Nucleus accumbens (tissue), 56 donors: ENCODE measurements at places on chromosomes 7 and 10.

- DNase-seq, result no peak
These were observed 549.1 kb downstream of the NXPH1 start for GRCh38 chr7:8982338-8982992.

DNA sequence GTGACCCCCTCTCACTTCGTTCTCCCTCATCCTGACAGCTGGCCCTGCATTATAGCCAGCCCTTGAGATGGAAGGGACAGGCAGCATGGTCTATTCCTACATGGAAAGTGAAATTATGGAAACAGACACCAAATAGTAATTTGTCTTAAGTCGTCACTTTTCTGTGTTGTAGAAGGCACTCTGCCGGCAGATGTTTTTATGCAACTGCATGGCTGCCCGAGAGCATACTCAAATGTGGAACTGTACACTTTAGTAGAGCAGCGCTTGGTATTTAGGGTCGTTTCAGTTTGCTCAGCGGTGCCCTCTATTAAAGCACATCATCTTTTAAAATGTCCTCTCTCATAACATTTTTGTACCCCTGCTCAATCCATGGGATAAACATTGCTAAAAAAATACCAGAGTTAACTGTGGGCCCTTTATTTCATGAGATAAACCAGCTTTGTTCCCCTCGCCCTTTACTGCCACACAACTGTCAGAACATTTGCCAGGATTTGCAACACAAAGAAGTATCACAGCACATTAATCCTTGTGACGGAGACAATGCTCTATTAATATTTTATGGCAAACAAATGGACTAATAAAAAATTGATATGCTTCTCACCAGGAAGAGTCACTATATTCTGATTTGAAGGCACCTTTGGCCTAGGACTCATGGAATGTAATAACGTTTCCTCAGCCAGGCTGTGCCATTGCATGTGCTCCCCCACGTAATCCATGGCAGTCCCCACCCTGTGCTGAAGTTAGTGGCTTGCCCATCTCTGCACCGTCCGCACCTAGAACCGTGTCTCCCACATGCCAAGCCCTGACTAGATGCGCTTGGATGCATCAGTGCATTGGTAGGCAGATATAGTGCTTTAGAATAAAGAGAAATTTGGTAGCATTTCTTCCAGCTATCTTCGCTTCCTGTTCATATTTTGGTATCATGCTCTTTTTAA, 221.3 kb downstream of the PAXIP1 start:
- peak; percentile 63 for DNase-seq

GRCh38 chr10:119491966-119492757, 50.4 kb downstream of the RGS10 start:
- DNase-seq, result no peak

DNA sequence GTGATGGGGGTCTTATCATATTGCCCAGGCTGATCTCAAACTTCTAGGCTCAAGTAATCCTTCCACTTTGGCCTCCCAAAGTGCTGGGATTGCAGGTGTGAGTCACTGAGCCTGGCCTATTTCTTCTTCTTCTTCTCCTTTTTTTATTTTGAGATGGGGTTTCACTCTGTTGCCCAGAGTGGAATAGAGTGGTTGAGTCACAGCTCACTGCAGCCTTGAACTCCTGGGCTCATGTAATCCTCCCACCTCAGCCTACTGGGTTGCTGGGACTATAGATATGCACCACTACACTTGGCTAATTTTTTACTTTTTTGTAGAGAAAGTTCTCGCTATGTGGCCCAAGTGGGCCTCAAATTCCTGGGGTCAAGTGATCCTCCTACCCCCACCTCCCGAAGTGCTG, 124.3 kb downstream of the SKIDA1 start:
- no peak for DNase-seq

- DNase-seq, result peak; percentile 72
These were observed 41.8 kb downstream of the ZCCHC24 start for GRCh38 chr10:79403441-79404230.

GRCh38 chr7:12518920-12519681, 51.4 kb upstream of the SCIN start:
- no peak for DNase-seq

DNA sequence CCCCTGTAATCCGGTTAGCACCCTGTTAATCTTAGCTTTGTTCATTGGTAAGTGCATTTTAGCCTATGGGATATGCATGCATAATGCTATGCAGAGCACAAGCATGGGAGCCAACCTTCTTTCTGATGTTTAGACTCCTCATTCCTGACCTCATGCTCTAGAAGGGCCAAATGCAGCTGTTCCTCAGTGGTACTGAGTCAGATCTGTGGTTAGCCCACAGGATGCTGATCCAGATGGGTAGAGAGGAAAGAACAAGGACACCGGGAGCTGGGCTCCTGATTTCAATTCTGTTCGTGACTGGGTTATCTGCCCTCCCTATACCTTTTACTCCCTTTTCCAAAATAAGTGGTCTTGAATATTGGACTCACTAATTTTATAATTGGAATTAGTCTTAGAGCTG, 31.7 kb upstream of the C10orf90 start:
- no peak for DNase-seq

DNA sequence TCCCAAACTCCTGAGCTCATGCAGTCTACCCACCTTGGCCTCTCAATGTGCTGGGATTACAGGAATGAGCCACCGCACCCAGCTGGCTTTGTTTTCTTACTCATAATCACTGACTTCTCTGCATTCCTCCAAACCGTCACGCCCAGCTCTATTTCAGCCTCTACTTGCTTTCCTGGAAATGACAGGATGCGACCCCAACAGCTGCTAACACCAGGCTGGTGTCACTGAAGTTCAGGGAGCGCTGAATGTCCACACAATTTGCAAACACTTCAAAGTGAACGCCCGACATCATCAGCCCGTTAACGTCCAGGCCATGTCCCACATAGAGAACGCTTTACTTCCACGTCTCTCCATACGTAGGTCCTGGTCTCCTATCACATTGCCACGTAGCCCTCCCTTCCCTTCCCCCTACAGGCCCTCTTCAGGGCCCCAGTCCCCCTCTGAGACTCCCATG, 12.8 kb upstream of the PROSER2 start:
- no peak for DNase-seq

DNA sequence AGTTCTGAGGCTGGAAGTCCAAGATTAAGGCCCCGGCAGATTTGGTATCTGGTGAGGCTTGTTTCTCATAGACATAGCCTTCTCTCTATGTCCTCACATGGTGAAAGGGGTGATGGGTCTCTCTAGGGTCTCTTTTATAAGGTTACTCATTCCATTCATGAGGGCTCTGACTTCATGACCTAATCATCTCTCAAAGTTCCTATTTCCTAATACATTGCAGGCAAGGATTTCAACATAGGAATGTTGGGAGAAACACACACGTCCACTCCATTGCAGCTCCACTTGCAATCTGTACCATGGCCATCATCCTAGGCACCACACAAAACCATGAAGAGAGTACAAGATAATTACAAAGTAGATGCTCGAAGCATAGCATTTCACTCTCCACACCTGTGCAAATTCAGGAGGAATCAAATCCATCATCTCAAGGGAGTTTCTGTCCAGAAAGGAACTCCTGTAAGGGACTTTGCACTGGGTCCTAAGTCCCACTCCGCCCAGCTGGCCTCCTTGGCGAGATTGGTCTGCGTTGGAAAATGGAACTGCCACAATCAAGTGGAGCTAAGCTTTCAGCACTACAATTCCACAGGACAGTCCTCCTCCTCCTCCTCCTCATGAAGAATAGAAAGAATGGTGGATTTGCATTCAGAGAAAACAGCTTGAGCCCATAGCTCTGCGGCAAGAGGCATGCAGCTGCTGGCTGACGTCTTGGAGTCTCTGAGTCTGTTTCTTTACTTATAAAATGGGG, 8.8 kb downstream of the DDC start:
- no peak for DNase-seq

- no peak for DNase-seq
These were observed 73.2 kb downstream of the POT1 start for GRCh38 chr7:124856299-124856888.

DNA sequence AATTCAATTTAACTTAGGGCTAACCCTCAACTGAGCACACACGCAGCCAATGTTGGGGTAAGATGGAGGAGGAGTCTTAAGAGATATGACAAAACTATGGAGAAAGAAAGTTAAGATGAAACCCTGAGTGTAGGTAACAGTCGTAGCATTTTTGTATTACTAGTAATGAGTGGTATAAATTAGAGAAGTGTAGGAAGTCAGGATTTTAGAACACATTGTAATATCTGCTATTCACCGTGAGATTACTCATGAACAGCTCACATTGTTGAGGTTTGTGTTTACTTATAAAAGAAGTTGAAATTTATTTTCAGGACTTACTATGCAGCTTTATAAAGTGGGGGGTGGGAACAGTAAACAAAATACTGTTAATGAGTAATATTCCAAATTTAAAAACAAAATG, 107.2 kb downstream of the ARHGAP21 start:
- no peak for DNase-seq

- no peak for DNase-seq
These were observed 1.3 kb upstream of the EIF3B start for GRCh38 chr7:2353113-2353935.

- no peak for DNase-seq
These were observed 9.4 kb upstream of the NRG3 start for GRCh38 chr10:81865581-81865980.

GRCh38 chr10:78783753-78784152, 285.0 kb upstream of the ZMIZ1 start:
- no peak for DNase-seq

DNA sequence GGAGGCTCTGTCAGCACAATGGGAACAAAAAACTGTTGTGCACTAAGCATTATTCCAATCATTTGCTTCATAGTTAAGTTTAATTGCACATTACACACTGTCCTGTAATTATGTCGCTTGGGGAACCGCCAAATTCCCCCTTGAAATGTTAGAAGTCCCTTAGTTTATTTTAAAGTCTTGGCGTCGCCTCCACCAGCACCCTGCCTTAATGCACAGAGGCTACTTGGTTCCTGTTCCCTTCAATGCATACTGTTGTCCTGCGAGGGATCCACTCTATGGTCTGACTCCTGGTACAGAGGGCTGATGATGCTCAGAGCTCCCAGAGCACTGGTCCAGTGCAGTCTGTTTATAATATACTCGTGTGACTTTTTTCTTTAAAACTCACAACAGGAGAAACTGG, 330.7 kb downstream of the ELMO1 start:
- no peak for DNase-seq

GRCh38 chr7:111803015-111803758, 240.9 kb upstream of the IMMP2L start:
- DNase-seq, result no peak

DNA sequence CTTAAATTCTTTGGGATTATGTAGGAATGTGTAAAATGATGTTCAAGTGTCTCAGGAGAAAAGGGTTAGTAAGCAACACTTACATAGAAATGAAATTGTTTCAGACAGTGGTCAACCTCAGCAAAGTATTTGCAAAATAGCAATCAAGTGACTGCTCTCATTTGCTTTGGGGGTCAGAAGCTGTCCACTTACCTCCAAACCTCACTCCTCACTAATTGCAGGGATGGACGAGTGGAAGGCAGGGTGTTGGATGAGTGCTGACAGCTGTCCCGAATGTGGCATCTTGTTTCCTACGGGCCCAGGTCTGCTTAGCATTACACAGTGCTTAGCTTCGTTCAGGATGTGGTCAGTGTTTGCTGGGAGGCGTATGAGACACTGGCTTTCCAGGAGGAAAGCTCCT, 437.0 kb downstream of the SUGCT start:
- DNase-seq, result no peak
